Prostate gland (tissue), 2 donors: ENCODE measurements at places on chromosomes 11 and 22.

DNA sequence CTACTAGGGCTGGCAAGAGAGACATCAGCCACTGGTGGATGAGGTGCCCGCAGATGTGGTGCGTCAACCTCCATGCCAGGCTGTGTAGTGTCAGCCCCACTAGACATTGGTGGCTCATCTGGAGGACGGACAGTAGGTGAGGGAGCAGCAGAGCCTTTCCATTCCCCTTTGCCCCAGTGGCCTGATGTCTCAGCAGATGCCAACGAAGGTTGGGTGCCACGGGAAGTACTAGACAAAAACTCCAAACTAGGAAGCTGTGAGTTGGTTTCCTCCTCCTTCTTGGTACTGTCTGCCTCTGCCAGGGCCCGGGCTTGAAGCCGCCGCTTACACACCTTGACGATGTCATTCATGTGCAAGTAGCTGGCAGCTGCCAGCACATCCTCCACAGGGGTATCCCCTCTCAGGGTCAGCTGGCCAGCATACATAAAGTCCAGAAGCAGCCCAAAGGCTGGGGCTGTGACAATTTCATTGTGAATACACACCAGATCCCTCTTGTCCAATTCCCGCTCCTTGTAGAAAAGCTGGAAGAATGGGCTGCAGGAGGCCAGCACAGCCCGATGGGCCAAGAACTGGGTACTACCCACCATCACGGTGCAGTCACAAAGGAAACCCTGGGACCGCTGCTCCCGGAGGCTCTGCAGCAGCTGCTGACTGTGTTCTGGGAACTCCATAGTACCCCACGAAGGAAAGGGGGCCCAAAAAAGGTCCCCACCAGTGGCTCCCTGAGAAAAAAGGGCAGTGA, 795 bp downstream of the ZBTB3 start:
- H3K27me3 ChIP-seq, result no peaks in the 10 kb centered on the region
- DNase-seq, result no peak
- peak overlapping the region; percentile 91 for H3K27ac ChIP-seq
- H3K4me1 ChIP-seq, result no peaks in the 10 kb centered on the region
- no peaks in the 10 kb centered on the region for H3K36me3 ChIP-seq

GRCh38 chr11:33411751-33412150, 154.6 kb downstream of the HIPK3 start:
- no peak for DNase-seq
- H3K27ac ChIP-seq, result no peak overlapping the region
- H3K4me3 ChIP-seq, result no peak overlapping the region
- peaks cover 3% of the 10 kb centered on the region for H3K27me3 ChIP-seq
- H3K4me1 ChIP-seq, result no peaks in the 10 kb centered on the region

- H3K27me3 ChIP-seq, result no peaks in the 10 kb centered on the region
- DNase-seq, result no peak
- H3K4me3 ChIP-seq, result no peak overlapping the region
- no peaks in the 10 kb centered on the region for H3K4me1 ChIP-seq
- H3K27ac ChIP-seq, result no peak overlapping the region
Observed at GRCh38 chr11:6129635-6130034, 22.2 kb downstream of the OR56B4 start.

GRCh38 chr11:71188073-71188472, 64.3 kb downstream of the SHANK2 start:
- H3K4me1 ChIP-seq, result no peaks in the 10 kb centered on the region
- no peak overlapping the region for H3K27ac ChIP-seq
- no peaks in the 10 kb centered on the region for H3K27me3 ChIP-seq
- H3K36me3 ChIP-seq, result no peaks in the 10 kb centered on the region

DNA sequence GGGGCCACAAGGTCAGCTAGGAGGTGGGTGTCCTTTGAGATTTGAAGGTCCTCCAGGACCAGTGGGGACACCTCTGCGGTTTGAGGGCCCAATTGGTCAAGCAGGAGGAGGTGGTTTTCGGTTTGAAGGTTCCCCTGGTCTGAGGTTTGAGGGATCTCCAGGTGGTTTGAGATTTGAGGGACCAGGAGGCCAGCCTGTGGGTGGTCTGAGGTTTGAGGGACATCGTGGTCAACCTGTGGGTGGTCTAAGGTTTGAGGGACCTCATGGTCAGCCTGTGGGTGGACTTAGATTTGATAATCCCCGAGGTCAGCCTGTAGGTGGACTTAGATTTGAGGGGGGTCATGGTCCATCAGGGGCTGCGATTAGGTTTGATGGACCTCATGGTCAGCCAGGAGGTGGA, 11.8 kb downstream of the PCF11 start:
- H3K36me3 ChIP-seq, result peaks cover 7% of the 10 kb centered on the region
- DNase-seq, result no peak
- no peaks in the 10 kb centered on the region for H3K27me3 ChIP-seq
- peaks cover 11% of the 10 kb centered on the region for H3K4me1 ChIP-seq
- H3K4me3 ChIP-seq, result no peak overlapping the region

DNA sequence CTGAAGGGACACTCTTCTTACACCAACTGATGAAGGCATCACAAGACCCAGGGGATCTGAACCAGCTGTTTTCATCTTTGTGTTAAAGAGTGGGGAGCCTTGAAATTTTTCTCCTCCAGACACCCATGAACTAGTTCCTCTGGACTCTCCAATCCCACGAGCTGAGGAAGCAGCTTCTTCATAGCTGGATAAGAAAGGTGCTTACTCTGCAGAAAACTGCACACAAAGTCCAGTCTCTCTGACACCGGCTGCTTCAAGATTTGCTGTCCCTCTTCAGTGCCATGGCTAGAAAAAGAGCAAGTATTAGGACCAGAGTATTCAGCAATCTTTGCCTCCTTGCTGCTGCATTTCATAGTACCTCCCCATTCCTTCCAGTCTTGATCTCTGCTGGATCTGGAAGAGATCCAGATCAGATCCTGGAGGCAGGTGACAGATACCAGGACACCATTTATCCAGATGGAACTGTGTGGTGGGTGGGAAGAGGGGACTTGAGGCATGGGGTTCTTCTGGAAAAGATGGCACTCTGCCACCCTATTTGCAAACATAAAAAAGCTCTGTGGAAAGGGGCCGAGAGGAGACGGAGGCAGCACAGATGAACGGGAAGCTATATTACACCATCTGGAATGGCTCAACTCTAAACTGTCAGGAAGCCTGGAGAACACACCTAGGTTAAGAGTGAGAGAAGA, 25.5 kb downstream of the IL18BP start:
- H3K27me3 ChIP-seq, result no peaks in the 10 kb centered on the region
- DNase-seq, result no peak
- H3K4me1 ChIP-seq, result peaks cover 28% of the 10 kb centered on the region
- H3K27ac ChIP-seq, result peak overlapping the region; percentile 65
- H3K36me3 ChIP-seq, result peaks cover 48% of the 10 kb centered on the region
- H3K4me3 ChIP-seq, result no peak overlapping the region

DNA sequence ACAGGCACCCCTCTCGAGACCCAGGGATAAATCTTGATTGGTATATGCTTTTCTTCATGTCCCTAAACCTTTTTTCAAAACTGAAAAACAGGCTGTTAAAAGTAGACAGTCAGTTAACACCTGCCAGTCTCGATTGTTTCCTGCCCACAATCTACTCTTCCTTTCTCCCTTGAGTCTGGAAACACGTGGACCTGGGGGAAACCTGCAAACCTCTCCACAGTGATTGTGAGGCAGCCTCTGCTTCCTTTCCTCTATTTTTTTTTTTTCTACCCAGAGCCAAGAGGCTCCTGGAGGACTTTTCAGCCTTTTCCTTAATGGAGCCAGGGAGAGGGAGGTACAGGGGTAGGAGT, 69.4 kb upstream of the CLMP start:
- no peaks in the 10 kb centered on the region for H3K27me3 ChIP-seq
- no peak overlapping the region for H3K4me3 ChIP-seq
- no peaks in the 10 kb centered on the region for H3K4me1 ChIP-seq
- no peaks in the 10 kb centered on the region for H3K36me3 ChIP-seq

DNA sequence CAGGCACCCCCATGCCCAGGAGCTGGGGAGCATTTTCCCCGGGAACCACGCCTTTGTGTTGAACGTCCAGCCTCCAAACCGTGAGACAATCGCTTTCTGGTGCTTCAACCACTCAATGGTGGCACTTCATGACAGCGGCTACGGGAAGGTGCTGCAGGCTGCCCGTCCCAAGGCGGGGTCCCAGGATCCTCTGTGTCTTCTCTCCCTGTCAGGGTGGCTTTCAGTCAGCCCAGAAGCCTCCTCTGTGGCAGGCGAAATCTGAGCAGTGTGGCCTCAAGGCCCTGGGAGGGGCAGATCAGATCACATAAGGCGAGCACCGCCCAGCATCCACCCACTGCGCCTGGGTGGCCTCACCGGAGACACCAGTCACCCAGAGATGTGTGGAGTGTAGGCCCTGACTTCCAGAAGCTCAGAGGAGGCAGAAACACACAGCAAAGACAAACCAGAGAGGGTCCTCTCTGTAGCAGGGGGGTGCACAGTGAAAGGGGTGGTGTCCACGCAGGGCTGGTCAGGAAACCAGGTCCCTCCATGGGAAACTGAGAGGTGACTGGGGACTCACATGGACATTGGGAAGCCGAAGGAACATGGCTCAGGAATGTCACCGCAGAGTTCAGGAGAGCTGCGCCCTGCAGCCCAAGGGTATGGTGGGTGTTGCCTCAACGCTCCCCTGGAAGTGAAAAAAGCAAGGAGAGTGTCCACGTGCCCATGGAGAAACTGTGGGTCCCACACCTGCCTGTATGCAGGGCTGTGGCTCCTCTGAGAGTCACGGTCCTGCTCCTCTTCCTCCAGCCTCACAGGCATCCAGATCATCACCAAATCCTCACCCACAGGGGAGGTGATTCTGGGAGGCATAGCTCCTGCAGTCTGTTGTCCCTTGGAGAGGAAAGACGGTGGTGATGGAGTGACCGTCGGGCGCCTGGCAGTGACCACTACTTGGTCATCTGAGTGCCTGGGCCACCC, 1420.7 kb downstream of the TBC1D22A start:
- H3K36me3 ChIP-seq, result no peaks in the 10 kb centered on the region
- H3K27me3 ChIP-seq, result peaks cover 2% of the 10 kb centered on the region
- no peak for DNase-seq
- H3K27ac ChIP-seq, result no peak overlapping the region
- no peak overlapping the region for H3K4me3 ChIP-seq

- no peaks in the 10 kb centered on the region for H3K36me3 ChIP-seq
- DNase-seq, result peak; percentile 87
- peaks cover 28% of the 10 kb centered on the region for H3K4me1 ChIP-seq
- no peaks in the 10 kb centered on the region for H3K27me3 ChIP-seq
Observed at GRCh38 chr22:45317551-45318167, 7.9 kb downstream of the FAM118A start.

- H3K36me3 ChIP-seq, result no peaks in the 10 kb centered on the region
- H3K4me1 ChIP-seq, result no peaks in the 10 kb centered on the region
- DNase-seq, result no peak
- H3K27ac ChIP-seq, result no peak overlapping the region
- no peak overlapping the region for H3K4me3 ChIP-seq
Observed at GRCh38 chr11:87366763-87367405, 329.1 kb downstream of the TMEM135 start.

DNA sequence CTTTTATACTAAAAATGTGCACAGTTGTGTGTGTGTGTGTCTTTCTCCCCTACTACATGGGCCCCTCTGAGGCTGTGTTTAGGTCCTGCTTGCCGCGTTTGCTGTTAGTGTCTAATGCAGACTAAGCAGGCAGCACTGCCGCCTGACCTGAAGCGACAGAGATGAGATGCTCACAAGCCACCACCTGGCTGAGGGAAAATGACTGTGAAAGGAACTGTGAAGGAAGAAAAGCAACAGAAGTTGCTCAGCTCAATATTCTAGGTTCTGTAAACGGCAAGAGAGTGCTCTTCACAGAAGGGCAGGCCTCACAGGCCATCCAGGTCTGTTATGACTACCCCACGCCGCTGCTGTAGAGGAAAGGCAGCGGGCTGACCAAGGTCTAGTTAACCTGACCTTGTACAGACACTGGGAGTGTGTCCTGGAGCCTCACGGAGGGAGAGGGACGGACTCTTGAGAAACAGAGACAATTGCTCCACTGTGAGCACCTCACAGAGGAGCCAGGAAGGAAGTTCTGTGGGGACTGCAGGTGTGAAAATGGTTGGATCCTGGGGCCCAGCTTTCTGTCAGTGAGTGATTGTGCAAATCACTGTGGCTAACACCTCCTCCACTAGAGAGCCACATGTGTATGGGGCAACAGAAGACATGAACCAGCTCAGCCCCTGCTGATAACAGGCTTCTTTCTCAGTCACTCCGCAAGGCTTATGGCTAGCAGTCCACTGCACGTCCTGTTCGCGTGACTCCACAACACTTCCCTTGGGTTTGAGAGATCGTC, 31.3 kb upstream of the YPEL1 start:
- H3K36me3 ChIP-seq, result peaks cover 8% of the 10 kb centered on the region
- DNase-seq, result no peak
- no peaks in the 10 kb centered on the region for H3K4me1 ChIP-seq
- no peak overlapping the region for H3K27ac ChIP-seq
- H3K27me3 ChIP-seq, result no peaks in the 10 kb centered on the region
- H3K4me3 ChIP-seq, result no peak overlapping the region

DNA sequence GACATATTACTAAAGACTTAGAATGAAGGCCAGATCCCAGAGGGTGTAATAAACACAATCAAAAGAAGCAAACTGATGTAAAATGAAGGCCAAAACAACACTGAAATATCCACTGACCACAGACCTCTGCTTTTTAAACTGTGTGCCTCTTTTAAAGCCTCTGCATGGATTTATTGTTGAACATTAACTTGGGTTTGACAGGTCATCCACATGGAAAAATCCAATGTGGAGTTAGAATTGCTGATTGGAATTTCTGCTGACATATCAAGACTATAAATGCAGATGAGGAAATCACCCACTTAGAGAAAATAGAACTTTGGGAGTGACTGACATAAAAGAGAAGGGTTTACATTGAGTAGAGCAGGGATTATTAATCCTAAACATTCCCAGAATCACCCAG, 853.9 kb upstream of the RAG2 start:
- H3K27ac ChIP-seq, result no peak overlapping the region
- no peak overlapping the region for H3K4me3 ChIP-seq
- no peaks in the 10 kb centered on the region for H3K27me3 ChIP-seq

GRCh38 chr11:93330446-93330984, at the start of gene DEUP1:
Gene DEUP1 (plus strand): TSS chr11:93330742. CDS start chr11:93332260, 1,518 bp downstream.
- H3K4me3 ChIP-seq, result peak within 1 kb of the TSS; percentile 24
- no peaks in the 10 kb centered on the region for H3K27me3 ChIP-seq
- peak; percentile 50 for DNase-seq
- H3K27ac ChIP-seq, result no peak within 1 kb of the TSS
- H3K4me1 ChIP-seq, result no peaks in the 10 kb centered on the region
- no peaks in the 10 kb centered on the region for H3K36me3 ChIP-seq

DNA sequence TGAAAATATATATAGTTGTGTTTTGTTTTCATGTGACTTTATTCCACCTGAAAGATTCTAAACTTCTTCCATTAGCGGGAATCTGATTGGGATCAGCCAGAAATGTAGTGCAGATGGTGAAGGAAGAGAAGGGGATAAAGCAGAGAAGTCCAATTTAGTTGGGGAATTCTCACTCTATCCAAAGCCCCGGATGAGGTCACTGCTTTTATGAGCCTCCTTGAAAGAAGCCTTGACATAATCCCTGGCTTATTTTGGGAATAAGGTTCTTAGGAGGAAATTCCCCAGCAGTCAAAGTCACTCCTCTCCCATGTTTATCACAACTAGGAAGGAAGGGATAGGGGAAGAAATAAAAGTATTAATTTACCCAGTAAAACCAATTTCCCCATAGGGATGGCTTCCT, 41.1 kb downstream of the OSBP start:
- H3K4me3 ChIP-seq, result no peak overlapping the region
- no peaks in the 10 kb centered on the region for H3K4me1 ChIP-seq
